ENCODE measurements at places on chromosomes 2 and 18.

DNA sequence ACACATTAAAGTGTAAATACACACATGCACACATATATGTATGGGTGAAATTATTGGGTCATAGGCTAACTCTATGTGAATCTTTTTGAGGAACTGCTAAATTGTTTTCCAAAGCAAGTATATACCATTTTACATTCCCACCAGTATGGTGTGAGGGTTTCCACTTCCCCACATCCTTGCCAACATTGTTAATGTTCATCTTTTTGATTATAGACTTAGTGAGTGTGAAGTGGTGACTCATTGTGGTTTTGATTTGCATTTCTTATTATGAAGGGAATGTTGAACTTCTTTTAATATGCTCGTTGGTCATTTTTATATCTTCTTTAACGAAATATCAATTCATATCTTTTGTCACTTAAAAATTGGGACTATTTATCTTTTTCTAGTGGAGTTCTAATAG is 181.8 kb upstream of the GCFC2 start:
- no peak for DNase-seq

GRCh38 chr2:67646714-67647333 is 249.7 kb downstream of the ETAA1 start:
- no peak for DNase-seq

- no peak for DNase-seq
Measured at GRCh38 chr18:79108549-79109215, 39.5 kb downstream of the ATP9B start.

GRCh38 chr18:22233266-22233665 is 63.9 kb downstream of the GATA6 start:
- DNase-seq, result no peak

Data from activated CD8-positive, alpha-beta memory T cell treated with anti-CD3 and anti-CD28 coated beads, Interleukin-2, amount 50 U/mL, for 4 hours (primary cell).